ENCODE measurements at places on chromosomes 2 and 18.

- DNase-seq = no peak
These were observed 235.9 kb downstream of the KLHL29 start for GRCh38 chr2:23620841-23621341.

- no peak for DNase-seq
These were observed 248.5 kb downstream of the HAUS1 start for GRCh38 chr18:46352520-46353250.

GRCh38 chr2:225739328-225739727 lies 339.8 kb downstream of the NYAP2 start:
- no peak for DNase-seq

DNA sequence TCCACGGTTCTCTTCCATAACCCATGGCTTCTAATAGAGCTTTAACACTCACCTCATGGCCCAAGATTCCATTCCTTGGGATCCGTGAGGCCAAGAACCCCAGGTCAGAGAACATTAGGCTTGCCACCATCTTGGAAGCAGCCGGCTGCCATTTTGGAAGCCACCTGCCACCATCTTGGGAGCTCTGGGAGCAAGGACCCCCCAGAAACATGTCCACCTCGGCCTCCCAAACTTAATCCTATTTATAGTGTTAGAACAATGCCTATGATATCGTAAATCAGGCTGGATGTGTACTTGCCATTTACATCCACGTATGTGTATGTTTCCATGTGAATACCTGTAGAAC lies 39.9 kb upstream of the HAAO start:
- DNase-seq = no peak

DNA sequence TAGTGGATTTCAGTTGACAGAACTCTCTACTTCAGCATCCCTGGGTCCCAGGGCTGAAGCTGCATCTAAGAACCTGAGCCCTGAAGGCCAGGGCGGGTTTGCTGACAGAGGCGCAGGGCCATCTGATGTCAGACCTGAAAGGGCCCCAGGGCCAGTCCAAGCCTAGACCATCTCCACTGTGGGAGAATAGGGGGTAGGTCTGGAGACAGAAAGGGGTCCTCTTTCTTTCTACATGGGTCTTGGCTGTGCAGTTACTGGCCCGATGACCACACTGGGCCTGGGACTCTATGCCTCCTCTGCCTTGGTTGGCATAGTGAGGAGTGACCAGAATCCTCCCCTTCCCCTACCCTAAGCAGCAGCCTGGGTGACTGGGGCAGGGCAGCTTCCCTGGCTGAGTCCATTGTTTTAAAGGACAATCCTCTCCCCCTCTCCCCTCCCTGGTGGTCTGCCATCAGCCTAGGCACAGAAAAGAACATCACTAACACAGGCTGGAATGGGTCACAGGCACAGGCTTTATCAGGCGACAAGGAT lies 34.5 kb downstream of the HS1BP3 start:
- no peak for DNase-seq
